ENCODE measurements at places on chromosomes 5 and 9.

DNA sequence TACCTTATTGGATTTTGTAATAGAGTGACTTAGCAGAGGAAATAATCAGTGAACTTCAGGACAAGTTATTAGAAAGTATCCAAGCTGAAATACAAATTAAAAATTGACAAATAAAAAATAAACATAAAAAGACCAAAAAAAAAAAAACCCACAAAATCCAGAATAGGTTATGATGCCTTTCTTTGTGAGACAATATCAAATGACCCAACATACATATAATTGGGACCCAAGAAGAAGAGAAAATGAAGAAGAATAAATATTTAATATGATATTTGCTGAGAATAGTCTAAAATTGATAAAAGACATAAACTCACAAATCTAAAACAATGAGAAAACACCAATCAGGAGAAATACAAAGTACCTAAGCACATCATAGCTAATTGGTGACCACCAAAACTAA, 81.8 kb downstream of the ICE1 start:
- DNase-seq, result no peak

- DNase-seq, result no peak
Measured at GRCh38 chr5:133801955-133802751, 166.3 kb downstream of the C5orf15 start.

GRCh38 chr5:151221574-151221973, 2.3 kb downstream of the CCDC69 start:
- no peak for DNase-seq

- no peak for DNase-seq
Measured at GRCh38 chr5:37283214-37283820, 34.1 kb upstream of the CPLANE1 start.

GRCh38 chr9:83182071-83182470, 119.1 kb upstream of the RASEF start:
- no peak for DNase-seq

- no peak for DNase-seq
Measured at GRCh38 chr5:147633173-147633572, 123.3 kb upstream of the DPYSL3 start.

DNA sequence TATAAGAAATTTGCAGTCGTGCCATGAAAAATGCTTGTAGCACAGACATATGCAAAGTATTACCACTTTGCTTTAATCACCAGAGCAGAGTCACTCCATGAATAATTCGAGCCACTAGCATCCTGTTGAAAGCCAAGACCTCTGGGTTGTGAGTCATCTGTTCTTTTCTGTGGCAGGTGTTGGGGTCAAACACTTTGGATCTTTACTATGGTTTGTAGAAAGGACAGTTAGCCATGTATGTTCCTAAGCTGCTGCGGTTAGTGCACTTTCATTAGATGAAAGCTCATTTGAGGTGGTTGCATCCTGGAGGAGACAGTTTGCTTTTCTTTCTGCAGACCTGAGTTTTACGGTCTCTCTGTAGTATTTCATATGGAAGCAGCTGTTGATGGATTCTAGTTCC, 223.7 kb downstream of the DMRT2 start:
- DNase-seq, result no peak

- no peak for DNase-seq
Measured at GRCh38 chr5:6631441-6631840, 1.4 kb downstream of the NSUN2 start.

GRCh38 chr5:56170557-56170956, 62.6 kb downstream of the ANKRD55 start:
- no peak for DNase-seq

GRCh38 chr9:14395317-14396082, 81.6 kb upstream of the NFIB start:
- DNase-seq, result no peak

- no peak for DNase-seq
Measured at GRCh38 chr9:78089111-78089510, 57.5 kb upstream of the GNAQ start.

- no peak for DNase-seq
Measured at GRCh38 chr5:41834506-41834905, 35.7 kb downstream of the OXCT1 start.

- DNase-seq, result no peak
Measured at GRCh38 chr9:108708448-108708847, 147.3 kb downstream of the ACTL7B start.

DNA sequence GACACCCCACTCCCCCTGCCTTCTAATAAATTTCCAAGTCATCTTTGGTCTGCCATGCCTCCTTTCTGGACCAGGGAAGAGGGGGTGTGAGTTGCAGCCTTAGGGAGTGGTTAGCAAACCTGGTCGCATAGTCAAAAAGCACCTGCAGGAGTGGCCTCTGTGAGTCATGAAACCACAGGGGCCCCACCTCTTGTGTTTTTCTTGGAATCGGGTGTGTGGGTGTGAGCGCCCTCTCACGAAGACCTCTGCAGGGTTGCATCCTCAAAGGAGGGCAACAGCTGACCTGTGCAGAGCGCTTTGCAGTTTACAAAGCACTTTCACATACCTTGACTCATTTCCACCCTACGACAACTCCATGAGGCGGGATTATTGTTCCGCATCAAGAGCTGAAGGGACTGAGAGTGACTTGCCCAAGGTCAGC, 36.8 kb upstream of the TEX48 start:
- DNase-seq, result peak; percentile 81

GRCh38 chr5:178993955-178994579, 1.1 kb downstream of the GRM6 start:
- DNase-seq, result no peak

- DNase-seq, result no peak
Measured at GRCh38 chr5:89901346-89901745, 508.2 kb downstream of the CETN3 start.

- no peak for DNase-seq
Measured at GRCh38 chr9:133420392-133420827, 1.8 kb upstream of the ADAMTS13 start.

DNA sequence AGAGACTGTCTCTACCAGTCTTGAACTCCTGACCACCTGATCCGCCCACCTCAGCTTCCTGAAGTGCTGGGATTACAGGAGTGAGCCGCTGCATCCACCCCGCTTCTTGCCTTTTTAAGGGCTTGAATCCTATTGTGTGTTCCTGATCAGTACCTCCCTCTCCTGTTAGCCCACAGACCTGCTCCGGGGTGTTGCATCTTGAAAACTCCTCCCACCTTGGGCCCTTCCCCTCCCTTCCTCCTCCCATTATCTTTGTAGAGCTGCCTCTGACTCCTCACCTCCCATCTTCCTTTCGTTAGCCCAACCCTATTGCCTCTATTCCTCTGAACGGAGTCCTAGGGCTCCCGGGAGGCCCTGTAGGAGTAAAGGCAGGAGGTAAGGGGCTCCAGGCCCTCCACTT, 48.5 kb upstream of the NEK6 start:
- DNase-seq, result no peak

DNA sequence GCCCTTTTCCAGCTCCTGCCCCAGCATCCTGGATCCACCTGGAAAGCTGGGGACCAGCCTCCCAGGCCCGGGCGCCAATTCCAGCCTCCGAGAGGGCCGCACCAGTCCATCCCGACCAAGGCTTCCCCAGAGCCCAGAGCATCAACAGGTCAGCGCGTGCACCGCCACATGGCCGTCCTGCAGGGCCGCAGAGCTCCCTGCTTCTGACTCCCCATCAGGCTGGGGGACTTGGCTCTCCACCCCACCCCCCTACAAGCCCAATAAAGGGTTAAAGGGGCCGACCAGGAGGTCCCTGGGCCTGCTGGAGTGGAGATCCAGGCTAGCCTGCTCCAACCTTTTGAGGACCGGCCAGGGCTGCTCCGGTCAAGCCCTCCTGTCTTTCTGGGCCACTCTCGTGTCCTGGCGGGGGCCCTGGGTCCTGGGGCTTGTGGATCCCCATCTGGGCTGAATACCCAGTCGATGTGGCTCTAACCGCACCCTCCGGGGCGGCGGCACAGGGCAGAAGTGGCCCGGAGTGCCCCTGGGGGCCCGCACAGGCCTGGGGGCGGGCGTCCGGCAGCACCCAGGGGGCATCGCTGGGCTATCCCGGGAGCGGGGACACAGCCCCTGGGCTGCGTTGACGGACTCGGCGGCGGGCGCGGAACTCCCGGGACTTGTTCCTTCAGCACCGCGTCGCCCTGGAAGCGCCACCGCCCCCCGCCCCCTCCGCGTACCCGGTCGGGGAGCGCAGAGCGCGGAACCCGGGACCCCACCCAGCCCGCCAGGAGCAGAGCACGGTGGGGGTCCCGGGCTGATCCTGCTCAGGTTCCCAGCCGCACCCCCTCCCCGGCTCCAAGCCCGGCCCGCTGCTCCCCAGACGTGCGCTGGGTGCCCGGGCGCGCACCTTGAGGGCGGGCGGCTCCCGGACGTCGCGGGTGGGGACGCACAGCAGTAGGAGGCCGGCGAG, 590 bp downstream of the ENTPD2 start:
- DNase-seq, result no peak

DNA sequence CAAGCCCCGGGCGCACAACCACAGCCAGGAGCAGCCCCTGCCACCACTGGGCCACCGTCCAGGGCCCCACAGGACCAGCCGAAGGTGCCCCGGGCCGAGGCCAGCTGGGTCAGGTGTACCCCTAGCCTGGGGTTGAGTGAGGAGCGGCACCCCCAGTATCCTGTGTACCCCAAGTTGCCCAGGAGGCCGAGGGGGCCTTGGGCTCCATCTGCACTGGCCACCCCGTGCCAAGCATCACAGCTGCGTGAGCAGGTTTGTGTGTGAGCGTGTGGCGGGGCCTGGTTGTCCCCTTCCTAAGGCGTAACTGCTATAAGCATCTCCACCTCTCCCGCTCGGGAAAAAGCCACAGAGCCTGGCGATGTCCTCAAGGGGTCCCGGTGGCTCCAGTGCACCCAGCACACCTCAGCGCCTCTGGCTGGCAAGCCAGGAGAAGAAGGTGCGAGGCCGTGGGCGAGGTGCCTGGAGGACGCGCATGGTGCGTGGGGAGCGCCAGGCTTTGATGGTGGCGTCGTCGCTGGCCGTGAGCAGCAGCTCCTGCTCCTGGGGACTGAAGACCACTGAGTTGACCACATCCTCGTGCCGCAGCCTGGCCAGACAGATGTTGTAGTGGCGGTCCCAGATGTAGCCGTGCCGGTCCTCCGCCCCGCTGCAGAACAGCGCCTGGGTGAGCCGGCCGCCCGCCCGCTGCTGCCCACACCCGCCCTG, 3.9 kb downstream of the FBXW5 start:
- no peak for DNase-seq

DNA sequence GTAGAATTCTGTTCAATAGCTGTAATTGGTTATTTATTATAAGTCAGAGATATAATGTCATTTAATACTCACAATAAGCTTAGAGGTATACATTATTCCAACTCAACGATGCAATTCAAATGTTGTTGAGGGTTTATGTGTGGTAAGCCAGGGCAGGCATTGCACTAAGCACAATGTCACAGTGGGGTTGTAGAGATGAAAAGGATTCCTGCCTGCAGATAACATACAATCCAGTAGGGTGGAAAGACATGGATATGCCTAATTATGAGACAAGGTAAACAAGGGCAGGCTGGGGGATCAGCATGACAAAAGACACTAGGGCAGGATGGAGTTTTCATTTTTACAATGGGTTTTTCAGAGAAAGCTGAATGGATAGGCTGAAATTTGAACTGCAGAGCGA, 98.7 kb upstream of the PALM2AKAP2 start:
- DNase-seq, result no peak

GRCh38 chr5:101425339-101425859, 522.3 kb upstream of the ST8SIA4 start:
- no peak for DNase-seq

- DNase-seq, result no peak
Measured at GRCh38 chr5:78661691-78662090, 13.1 kb upstream of the LHFPL2 start.

DNA sequence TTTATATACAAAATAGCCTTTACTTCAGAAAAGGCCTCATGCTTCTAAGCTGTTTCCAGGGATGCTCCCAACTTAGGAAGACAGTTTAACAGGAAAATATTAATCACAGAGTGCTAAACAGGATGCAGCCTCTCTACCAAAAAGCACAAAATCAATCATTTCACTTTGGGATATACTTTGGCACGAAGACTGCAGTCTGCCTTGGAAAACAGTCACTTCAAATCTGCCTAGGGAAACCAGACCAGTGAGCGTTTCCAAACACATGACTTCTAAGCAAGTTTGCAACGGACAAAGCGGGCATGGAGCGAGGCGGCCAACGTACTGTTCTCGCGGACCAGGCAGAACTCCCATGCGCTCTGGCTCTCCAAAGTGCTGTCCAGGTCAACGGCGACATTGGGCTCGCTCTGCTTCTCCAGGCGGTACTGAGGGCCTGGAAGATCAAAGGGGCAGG, 201.0 kb downstream of the MAPKAP1 start:
- DNase-seq, result no peak

Data from activated CD8-positive, alpha-beta memory T cell treated with anti-CD3 and anti-CD28 coated beads for 4 hours (primary cell).